ENCODE measurements at places on chromosomes 16 and 17. TPM values are rescaled to one million over a fixed set of nuclear protein-coding genes. Genes with fewer than 3 reads are reported as not detected.
A peak's percentile ranks its signal among the peaks of the same experiment; 100 is the strongest.

GJC1 gene
- polyA plus RNA-seq = 2.7 TPM

GRCh38 chr16:1119766-1120576, 23.9 kb upstream of the C1QTNF8 start:
- DNase-seq = no peak

DNA sequence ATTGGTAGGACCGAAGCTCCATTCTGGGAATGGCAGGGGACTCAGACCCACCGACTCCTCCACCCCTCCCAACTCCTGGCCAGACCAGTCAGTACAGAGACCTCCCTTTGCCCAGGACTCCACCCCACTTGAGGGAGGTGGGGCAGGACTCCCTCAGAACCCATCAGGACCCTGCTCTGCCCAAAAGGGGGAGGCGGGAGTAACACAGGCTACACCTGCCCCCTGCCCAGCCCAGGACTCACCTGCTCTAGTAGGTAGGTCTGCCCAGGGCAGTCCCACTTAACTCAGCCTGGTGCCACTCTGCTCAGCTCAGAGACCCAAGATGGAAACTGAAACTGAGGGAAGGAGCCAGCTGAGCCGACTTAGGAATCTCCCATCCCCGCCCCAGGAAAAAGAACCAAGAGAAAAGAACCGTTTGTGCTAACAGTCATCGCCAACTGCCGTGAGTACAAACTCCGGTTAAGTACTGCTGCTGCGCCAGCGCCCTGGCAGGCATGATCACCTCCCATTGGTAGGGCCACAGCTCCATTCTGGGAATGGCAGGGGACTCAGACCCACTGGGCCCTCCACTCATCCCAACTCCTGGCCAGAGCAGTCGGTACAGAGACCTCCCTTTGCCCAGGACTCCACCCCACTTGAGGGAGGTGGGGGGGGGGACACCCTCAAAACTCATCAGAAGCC, 503 bp downstream of the DHX58 start:
- no peak for DNase-seq

DNA sequence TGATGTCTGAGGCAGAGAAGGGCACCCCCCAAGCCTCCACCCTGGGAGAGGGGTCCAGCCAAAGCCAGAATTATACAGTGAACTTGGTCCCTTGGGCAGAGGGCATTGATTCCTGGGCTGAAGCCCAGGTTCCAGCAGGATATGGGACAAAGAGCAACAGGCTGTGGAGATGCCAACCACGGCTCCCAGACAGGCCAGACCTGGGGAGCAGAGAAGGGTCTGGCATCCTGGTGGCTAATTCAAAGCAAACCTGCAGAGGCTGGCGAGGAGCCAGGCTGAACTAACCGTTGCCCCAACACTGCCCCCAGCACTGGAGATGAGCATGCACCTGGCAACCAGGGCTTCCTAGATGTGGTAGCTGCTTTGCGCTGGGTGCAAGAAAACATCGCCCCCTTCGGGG, 3.0 kb downstream of the CES3 start:
- DNase-seq = peak; percentile 42

PCTP gene
- polyA plus RNA-seq = 19.4 TPM

DNA sequence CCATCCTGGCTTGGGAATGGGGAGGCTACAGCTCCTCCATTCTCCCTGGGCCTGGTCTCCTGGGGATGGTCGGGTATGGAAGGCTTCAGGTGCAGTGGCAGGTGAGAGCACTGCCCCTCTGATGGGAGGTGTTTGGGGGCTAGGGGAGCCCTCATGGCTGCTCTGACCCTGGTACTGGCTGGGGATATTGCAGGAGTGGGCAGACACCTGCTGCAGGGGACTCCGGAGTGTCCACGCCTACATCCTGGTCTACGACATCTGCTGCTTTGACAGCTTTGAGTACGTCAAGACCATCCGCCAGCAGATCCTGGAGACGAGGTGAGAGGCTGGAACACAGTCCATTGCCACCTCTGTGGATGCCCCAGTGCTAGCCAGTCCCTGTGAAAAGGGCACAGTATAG, 8.8 kb downstream of the RASL10B start:
- DNase-seq = no peak

DNA sequence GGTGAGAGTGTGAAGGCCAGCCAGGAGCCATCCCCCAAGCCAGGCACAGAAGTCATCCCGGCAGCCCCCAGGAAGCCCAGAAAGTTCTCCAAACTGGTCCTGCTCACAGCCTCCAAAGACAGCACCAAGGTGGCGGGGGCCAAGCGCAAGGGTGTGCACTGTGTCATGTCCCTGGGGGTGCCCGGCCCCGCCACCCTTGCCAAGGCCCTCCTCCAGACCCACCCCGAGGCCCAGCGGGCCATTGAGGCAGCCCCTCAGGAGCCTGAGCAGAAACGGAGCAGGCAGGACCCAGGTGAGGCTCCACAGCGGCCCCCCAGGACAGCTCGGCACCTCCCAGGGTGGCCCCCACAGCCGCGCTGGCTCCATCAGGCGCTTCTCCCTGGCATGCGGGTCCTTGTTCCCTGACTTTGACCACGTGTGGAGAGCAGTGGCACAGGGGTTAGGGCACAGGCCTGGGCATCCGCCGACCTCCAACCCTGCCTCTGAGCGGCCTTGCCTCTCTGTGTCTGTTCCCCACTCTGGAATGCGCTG, 13.5 kb downstream of the FLYWCH2 start:
- no peak for DNase-seq

- DNase-seq = no peak
Observed at GRCh38 chr17:15434956-15435355, 32.5 kb downstream of the CDRT4 start.

- DNase-seq = peak; percentile 59
Observed at GRCh38 chr16:88804173-88804551, 573 bp downstream of the CDT1 start.

- no peak for DNase-seq
Observed at GRCh38 chr16:58699151-58699550, 14.6 kb upstream of the SLC38A7 start.

KCNJ18 gene
- not detected for polyA plus RNA-seq

- no peak for DNase-seq
Observed at GRCh38 chr17:64470625-64471024, 21.7 kb downstream of the MILR1 start.

C16orf89 gene
- 0.62 TPM for polyA plus RNA-seq

DNA sequence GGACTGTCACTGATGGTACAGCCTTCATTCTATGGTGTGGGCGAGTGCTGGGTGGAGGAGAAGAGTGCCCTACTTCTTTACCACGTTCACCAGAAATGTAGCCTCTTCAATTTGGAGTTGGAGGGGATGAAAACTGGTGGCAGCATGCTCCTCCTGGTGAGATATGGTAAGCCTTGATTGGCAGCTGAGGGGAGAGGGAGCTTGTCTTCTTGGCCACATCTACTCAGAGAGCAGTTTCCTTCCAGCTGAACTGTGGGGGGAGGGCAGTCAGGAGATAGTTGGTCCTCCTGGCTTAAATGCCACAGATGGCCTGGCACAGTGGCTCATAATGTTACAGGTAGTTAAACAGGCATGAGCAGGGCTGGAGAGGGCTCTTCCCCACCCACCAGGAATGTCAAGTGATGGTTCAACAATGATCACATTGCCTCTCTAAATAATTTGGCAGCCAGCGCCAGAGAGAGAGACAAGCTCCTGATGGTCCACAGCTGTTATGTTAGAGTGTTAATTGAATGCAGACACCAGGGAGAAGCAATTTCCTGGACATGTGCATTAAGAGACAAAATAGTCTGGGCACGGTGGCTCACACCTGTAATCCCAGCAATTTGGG, 9.0 kb upstream of the MAPK3 start:
- DNase-seq = no peak

FBXL16 gene
- 0.10 TPM for polyA plus RNA-seq

GRCh38 chr17:74192950-74193781, 10.3 kb upstream of the RPL38 start:
- peak; percentile 72 for DNase-seq

DNA sequence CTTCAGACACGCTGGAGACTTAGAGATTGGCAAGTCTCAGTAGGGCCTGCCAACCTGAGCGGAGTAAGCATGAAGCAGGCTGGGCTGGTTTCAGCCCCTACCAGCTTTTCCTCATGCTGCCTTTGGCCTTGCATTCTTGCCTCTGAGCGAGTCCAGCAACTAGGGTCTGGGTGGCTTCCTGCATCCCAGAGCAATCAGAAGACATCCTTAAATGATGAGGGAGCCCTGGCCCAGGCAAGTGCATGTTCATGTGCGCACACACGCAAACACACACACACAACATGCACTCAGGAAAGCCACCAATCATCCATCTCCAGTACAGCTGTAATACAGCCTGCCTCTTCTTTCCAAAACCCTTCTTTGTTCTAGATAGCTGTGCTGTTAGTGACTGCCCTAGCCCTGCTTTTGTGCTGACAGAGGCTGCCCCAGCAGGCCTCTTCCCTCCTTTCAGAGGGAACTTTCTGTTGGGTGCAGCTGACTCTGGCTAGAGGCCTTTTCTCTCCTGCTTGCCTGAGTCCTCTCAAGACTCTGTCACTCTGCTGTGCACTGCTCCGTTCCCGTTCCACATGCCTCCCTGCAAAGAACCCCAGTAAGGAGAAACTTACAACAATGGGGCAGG, 30.7 kb upstream of the TBX2 start:
- DNase-seq = no peak

DNA sequence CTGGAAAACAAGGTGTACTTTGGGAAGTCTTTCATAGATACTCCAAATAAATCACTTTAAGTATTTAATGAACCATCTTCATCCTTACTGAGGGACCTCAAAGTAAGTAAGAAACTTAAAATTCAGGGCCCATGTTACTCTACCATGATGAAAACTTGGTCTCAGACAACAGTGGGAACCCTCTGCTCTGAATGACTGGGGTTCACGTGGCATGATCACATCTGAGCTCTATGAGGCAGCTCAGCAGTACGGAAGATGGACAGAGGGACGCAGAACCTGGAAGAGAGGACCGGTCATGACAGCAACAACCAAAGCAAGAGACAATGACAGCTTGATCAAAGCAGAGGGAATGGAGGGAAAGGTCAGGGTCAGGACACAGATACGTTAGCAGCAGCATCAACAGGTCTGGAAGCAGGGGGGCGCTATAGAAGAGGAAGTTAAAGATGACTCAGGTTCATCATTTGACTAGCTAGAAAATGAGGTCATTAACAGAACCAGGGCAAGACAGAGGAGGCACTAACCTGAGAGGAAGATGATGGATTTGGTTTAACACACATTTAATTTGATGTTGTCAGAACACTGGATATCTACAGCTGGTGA, 9.5 kb downstream of the XPO6 start:
- no peak for DNase-seq

GRCh38 chr17:41024697-41025096, 2.3 kb downstream of the KRTAP1-5 start:
- DNase-seq = no peak

TBC1D3B gene
- 2.0 TPM for polyA plus RNA-seq

MYH3 gene
- polyA plus RNA-seq = 1.9 TPM

HES7 gene
- polyA plus RNA-seq = 0.10 TPM

DNA sequence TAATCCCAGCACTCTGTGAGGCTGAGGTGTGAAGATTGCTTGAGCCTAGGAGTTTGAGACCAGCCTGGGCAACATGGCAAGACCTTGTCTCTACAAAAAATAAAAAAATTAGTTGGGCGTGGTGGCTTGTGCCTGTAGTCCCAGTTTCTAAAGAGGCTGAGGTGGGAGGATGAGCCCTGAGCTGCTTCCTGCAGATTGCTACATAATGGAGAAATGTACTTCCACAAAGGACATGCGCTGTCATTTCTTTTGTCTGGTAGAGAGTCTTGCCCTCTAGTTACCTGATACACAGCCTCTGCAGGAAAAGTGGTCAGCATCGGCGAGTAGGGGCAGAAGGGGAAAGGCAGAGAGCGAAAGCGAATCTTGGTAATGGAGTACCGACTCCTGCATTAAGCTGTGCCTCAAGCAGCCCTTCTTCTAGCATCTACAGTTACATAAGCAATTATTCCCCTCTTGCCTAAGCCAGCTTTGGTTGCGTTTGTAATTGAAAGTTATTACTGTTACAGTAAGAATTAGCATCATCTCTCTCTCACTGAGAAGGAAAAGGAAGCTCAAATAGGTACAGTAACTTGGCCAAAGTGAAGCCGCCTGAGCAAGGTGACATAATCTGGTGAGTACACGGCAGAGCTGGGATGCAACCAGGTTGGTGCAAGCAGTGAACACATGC, 18.5 kb upstream of the GGA2 start:
- no peak for DNase-seq

GRCh38 chr17:44557651-44558285, 484 bp downstream of the FZD2 start:
- peak; percentile 58 for DNase-seq

- DNase-seq = no peak
Observed at GRCh38 chr17:47604598-47604927, 45.2 kb upstream of the KPNB1 start.

DNA sequence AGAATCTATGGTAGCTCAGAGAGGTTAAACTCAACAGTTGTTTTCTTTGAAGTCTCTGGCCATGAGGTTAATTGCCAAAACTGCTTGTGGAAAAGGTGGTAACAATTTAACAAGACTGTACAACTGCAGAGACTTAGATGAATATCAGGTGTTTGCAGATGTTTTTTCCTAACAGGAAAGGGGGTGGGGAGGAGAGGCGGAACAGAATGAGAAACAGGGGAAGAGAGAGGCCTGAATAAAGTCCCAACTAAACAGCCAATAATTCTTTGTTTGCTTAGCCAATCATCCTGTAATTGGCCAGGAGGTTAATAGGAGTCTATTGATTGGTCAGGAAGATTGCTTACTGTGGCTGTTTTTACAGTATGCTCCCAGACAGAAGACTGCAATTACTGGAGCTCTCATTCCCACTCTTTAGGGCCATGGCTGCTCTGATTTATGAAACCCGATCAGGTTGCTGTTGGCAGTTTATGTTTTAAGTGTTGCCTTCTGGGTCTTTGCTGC, 249.7 kb upstream of the TBX2 start:
- DNase-seq = no peak

- no peak for DNase-seq
Observed at GRCh38 chr16:88688013-88688778, 1.9 kb upstream of the SNAI3 start.

DNA sequence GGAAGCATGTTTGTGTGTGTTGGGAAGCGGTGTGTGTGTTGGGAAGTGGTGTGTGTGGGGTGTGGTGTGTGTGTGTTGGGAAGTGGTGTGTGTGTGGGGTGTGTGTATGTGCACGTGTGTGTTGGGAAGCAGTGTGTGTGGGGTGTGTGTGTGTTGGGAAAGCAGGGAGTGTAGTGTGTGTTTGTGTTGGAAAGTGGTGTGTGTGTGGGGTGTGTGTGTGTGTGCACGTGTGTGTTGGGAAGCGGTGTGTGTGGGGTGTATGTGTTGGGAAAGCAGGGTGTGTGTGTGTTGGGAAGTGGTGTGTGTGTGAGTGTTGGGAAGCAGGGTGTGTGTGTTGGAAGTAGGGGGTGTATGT, 785 bp upstream of the NOD2 start:
- DNase-seq = no peak

RUNDC3A gene
- 0.21 TPM for polyA plus RNA-seq

DNA sequence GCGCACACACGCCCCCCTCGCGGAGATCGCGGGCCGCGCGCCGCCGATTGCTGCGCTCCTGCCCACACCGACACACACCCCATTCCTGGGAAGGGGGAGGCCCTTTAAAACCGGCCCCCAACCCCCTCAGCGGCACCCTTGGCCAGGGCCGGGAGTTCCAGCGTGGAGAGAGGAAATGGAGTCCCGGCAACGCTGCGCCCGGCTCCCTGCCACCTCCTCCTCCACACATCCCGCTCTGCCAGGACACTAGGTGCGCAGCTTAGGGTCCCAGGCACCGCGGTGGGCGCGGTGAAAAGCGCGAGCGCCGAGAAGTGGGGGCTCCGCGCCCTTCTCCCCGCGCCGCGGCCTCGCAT, 397 bp downstream of the CDC42EP4 start:
- no peak for DNase-seq

- DNase-seq = no peak
Observed at GRCh38 chr16:29687755-29688154, 8.8 kb downstream of the QPRT start.

- peak; percentile 95 for DNase-seq
Observed at GRCh38 chr17:81254955-81255717, 16.0 kb downstream of the NDUFAF8 start.

Measured in psoas muscle (tissue), 8 donors.